Activated CD4-positive, alpha-beta T cell treated with anti-CD3 and anti-CD28 coated beads, Interleukin-2, Interleukin-4, amounts not matched to agents 100 ng/mL and 50 ng/mL, durations not matched to agents 16 hours and 8 hours (primary cell): ENCODE measurements at places on chromosomes 7 and 10.

GRCh38 chr10:10869592-10869991 lies 148.1 kb upstream of the CELF2 start:
- DNase-seq: peak; percentile 79

DNA sequence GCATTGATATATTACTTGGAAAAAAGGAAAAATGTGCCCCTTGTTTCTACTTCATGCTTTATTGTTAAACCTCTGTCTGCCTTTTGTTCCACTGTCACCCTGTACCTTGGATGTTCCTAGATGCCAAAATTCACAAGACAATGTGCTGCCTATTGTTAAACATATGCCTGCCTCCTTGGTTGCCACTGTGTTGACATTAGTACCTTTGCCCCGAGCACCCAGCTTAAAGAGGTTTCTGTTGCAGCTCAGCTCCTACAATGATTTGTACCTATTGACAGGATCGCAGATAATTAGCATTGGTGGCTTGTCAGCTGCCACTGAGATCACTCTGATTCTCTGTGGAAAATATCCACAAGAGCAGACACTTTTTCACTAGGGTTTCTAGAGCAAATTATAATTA lies 188.0 kb downstream of the KCND2 start:
- no peak for DNase-seq

- DNase-seq: peak; percentile 28
Observed at GRCh38 chr10:88687853-88688467, 18.1 kb upstream of the LIPK start.

DNA sequence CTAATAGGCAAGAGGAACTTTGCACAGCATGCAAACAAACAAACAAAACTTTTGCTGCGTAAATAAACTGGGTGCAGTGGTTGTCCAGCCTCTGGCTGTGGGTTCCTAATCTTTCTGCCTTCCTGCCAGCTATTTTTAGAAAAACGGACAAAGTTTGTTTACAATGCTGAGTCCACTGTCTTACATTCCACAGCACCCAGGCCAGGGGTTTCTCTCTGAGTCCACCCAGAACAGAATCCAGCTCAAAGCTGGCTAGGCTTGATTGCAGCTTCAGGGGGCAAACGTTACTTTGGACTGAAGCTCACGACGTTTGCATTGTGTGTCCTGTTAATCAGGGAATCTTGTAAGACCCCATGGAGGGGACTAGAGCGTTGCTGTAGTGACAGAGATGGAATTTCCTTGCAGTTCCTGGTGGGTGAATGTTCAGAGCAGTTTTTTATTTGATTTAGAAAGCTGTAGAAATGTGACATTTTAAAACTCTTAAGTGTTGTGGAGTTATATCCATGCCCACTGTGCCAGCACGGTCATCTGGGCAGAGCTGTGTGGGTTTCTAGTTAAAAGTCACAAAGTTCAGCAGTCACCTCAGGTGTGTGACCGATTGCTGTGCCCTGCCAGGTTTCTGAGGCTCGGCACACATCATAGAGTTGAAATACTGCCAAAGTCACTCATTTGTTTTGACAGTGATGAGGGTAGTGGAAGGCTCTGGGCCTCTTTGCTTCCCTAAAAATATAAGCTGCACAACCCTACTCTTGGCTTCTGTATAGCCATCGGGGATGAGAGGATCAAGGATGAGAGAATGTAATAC lies 247.0 kb downstream of the STK31 start:
- no peak for DNase-seq

GRCh38 chr10:102673819-102674511 lies 29.7 kb downstream of the TRIM8 start:
- peak; percentile 71 for DNase-seq

DNA sequence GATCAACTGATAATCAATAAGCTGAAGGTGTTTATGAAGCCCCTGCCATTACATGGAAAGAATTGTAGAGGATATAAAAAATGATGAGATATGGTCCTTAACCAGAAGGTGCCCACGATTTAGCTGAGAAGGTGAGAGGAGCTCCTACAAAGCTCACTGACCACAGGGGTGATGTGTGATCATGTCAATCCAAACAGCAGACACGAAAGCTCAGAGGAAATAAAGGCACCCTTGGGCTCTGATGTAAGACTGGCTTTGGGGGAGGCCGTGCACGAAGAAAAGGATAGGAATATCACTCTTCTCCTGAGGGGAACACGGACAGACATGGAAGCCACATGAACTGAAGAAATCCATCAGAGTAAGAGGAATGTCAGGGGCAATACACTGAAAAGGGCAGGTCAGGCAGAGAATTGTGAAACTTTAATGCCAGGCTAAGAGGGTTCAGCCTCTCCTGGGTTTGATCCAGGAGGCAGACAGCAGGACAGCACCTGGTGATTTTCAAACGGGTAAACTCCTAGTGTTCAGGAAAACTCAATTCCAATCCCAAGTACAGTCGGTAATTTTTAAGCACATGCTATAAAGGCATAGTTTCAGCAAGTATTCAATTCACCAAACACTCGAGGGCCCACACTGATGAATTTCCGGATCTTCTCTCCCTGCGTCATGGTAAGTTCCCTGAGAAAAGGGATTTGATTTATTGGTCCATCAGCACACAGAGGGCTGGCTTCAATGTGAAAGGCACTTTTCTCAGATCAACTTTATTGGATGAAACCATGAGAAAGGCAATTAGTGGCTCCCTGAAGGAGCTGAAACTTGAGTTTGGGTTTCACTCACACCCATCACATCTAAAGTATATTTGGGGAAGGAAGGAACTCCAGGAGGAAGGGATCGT lies 163.8 kb downstream of the PRPF18 start:
- no peak for DNase-seq

GRCh38 chr10:67257018-67257417 lies 331.2 kb downstream of the LRRTM3 start:
- DNase-seq: no peak

GRCh38 chr10:88131511-88132139 lies 268.2 kb downstream of the PTEN start:
- DNase-seq: no peak

DNA sequence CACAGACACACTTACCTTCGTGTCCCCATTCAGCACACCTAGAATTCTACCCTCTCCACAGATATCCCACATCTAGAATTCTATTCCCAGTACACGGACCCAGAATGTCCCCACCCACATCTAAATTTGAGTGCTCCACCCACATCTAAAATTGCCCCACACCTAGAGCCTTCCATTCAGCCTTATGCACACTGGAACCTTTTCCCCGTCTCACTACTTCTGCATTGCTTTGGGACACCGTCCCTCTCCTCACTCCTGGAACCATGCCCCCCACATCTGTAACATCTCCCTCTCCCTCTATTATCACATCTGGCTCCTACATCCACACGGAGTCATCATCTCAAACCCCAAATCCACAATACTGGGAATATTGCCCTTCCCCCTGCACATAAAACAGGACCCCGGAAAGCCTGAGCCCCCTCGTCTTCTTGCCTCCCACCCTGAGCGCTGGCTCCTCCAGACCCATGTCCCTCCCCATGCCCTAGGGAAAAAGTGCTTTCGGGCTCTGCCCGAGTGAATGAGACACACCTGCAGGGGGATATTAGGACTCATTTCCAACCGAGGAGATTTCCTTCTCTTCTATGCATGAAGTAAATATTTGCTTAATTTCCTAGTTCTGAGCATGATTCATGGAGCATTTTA lies 125.8 kb upstream of the UNC5B start:
- no peak for DNase-seq
